Caudate nucleus (tissue), 63 donors: ENCODE measurements at places on chromosomes 11 and 22.

DNA sequence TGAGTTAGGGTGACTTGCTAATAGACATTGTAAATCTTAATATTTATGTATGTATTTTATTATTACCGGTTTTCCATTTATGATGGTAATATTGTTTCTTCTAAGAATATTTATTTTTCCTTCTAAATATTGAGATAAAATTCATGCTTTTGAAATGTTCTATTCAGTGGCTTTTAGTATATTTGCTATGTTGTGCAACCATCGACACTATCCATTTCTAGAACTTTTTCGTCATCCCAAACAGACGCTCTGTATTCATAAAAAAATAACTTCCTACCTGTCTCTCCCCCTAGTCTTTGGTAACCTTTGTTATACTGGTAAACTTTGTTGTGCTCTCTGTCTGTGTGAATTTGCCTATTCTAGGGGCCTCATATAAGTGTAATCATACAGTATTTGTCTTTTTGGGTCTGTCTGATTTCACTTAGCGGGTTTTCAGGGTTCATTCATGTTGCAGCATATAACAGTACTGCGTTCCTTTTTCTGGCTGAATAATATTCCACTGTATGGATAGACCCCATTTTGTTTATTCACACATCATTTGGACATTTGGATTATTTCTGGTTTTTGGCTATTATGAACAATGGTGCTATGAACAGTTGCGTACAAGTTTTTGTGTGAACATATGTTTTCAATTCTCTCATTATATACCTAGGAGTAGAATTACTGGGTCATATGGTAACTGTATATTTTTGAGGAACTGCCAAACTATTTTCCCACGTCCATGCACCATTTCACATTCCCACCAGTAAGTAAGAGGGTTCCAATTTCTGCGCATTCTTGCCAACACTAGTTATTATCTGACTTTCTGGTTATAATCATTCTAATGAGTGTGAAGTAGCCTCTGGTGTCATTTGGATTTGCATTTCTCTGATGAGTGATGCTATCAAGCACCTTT lies 15.9 kb downstream of the NEAT1 start:
- no peak for DNase-seq

- DNase-seq, result peak; percentile 62
Measured at GRCh38 chr11:118605116-118605867, 2.1 kb upstream of the PHLDB1 start.

GRCh38 chr11:14969901-14970323 lies 2.2 kb downstream of the CALCA start:
- no peak for DNase-seq

DNA sequence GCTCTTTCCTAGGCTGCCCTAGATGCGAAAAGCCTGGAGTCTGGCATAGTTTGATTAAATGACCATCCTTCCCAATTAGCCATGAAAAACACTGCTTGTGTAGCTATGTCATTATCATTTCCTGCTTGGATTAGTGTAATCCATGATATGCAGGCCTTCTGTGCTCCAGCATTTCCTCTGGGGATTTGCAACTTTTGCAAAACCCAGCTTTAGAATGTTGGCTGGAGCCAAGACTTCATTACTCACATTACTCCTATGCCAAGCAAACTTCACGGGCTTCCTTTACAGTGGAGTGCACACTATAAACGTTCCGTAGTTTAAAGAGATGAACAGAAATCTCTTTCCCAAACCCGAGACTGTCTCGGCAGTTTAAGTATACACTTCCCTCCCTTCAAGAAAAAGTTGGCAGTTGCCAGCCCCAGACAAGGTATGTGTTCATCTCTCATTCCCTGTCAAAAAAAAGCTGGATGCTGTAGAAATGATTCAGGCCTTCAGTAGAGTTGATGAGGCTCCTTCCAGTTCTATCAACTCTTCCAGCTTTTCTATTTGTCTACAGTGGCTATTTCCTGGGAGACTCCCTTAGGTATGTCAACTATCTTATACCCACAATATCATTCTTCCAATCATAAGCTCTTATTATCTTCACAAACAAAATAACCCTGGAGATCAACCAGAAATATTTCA lies 180.0 kb downstream of the MAML2 start:
- DNase-seq, result no peak

GRCh38 chr11:9138133-9138453 lies 46.7 kb upstream of the SCUBE2 start:
- no peak for DNase-seq

GRCh38 chr11:70736937-70737640 lies 338.8 kb downstream of the CTTN start:
- no peak for DNase-seq

DNA sequence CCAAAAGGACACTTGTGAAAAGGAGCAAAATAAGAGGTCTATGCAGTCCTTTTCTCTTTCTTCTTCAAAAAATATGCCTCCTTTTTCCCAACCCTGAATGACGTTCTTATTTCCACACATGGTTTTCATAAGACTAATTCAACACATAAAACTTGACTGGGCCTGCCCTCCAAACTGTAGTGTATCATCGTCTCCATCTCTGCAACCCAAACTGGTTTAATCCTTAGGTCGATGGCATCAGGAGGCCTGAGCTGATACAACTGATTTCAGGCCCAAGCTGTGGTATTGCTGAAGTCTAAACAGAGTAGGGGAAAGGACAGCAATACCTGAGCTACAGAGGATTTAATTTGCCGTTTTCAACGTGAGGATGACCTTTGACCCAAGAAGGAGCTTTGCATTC lies 130.0 kb upstream of the MTNR1B start:
- DNase-seq, result no peak

- DNase-seq, result no peak
Measured at GRCh38 chr11:24391167-24391566, 105.7 kb upstream of the LUZP2 start.

GRCh38 chr11:110951037-110951949 lies 239.1 kb upstream of the ARHGAP20 start:
- DNase-seq, result no peak

GRCh38 chr11:80993536-80993935 lies 1552.7 kb upstream of the TENM4 start:
- no peak for DNase-seq

- DNase-seq, result peak; percentile 70
Measured at GRCh38 chr22:48702573-48703264, 1125.0 kb downstream of the BRD1 start.

DNA sequence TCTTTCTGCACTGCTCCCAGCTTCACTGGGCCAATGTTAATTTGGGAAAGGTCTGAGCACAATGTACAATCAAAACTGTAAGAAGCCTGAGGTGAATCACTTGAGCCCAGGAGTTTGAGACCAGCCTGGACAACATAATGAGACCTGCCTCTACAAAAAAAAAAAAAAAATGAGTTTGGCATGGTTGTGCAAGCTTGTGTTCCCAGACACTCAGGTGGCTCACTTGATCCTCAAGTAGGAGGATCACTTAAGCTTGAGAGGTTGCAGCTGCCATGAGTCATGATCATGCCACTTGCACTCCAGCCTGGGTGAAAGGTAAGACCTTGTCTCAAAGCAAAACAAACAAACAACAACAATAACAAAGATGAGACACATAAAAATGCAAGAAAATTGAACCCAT lies 38.6 kb upstream of the SC5D start:
- DNase-seq, result no peak

GRCh38 chr11:64103277-64103985 lies 62.5 kb downstream of the MACROD1 start:
- DNase-seq, result no peak

DNA sequence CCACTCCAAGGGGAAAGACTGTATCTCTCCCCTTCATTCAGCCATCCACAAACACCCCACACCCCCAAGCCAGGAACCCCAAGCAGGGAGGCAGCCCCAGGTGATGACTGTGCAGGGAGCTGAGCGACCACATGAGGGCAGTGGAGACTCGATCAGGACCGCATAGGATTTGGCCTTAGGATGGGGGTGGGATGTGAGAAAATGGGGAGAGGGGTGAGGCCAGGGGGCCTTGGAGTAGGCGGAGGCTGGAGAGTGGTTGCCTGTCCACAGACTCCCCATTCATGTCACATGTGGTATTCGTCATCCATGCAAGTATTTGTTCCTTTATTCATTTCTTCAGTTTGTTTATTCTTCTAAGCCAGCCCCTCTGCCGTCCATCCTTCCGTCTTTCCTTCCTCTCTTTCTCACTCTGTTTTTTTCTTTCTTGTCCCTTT lies 2.7 kb upstream of the RHOD start:
- DNase-seq, result no peak

GRCh38 chr11:126608658-126609057 lies 253.2 kb downstream of the ST3GAL4 start:
- DNase-seq, result no peak

GRCh38 chr22:33109514-33110430 lies 51.6 kb upstream of the SYN3 start:
- DNase-seq, result no peak

DNA sequence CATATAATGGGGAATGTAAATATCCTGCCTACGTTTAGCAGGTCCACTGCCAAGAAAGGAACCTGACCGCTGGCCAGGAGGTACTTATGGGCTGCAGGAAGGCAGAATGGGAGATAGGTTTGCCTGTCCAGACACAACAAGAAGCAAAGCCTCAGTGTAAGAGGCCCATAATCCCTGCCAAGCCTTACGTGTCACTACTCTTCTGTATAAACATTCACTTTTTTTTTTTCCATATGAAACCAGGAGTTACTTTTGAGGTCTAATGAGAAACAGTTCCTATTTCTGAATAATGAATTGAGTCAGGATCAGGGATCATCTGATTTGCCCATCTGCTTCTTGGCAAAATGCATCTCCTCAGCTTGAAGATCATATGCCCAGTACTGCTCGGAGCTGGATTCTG lies 230.2 kb downstream of the NTM start:
- DNase-seq, result no peak

- peak; percentile 72 for DNase-seq
Measured at GRCh38 chr11:68751331-68751856, at the start of gene TESMIN. TSS of gene TESMIN (minus strand) at chr11:68751520. CDS start at chr11:68750660, 860 bp downstream.

GRCh38 chr11:79371724-79372123 lies 69.1 kb downstream of the TENM4 start:
- DNase-seq, result no peak

GRCh38 chr11:46271875-46272815 lies 5.3 kb upstream of the CREB3L1 start:
- DNase-seq, result no peak

DNA sequence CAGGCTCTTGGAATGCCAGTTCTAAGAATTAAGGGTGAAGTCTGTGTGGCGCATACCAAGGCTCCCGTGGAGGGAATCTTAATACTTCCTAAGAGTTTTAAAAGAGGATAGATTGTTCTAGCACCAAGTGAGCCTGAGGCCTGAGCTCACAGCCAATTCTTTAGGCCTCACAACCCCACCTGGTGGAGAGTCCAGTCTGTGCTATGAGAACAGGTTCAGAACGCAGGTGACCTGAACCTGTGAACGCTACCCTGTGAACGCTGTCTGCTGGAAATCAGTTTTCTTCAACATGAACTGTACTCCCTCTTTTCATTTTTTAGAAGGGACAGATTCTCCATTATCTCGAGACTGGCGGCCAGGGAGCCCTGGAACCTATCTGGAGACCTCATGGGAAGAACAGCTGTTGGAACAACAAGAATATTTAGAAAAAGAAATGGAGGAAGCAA lies 43.2 kb upstream of the DLAT start:
- DNase-seq, result peak; percentile 17

- no peak for DNase-seq
Measured at GRCh38 chr11:10287140-10287539, 6.9 kb downstream of the SBF2 start.

- DNase-seq, result no peak
Measured at GRCh38 chr22:31836010-31836409, 82.2 kb downstream of the DEPDC5 start.

DNA sequence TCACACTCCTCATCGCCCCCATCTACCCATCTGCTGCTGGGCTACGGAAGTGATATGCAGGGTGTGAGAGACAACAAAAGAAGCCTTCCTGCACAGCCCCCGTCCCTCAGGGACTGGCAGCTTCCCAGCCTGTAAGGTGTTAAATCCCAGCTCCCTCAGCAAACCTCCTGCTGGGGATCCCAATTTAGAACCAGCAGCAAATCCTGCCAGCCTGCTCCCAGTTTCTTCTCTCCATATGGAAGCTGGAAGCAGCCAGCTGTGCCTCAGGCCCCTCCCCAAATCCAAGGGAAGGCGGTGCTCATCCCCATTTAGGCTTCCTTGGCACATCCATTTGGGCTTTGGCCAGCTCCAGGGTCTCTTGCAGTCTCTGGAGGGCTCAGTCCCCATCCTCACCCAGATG lies 47.5 kb downstream of the PAMR1 start:
- no peak for DNase-seq

DNA sequence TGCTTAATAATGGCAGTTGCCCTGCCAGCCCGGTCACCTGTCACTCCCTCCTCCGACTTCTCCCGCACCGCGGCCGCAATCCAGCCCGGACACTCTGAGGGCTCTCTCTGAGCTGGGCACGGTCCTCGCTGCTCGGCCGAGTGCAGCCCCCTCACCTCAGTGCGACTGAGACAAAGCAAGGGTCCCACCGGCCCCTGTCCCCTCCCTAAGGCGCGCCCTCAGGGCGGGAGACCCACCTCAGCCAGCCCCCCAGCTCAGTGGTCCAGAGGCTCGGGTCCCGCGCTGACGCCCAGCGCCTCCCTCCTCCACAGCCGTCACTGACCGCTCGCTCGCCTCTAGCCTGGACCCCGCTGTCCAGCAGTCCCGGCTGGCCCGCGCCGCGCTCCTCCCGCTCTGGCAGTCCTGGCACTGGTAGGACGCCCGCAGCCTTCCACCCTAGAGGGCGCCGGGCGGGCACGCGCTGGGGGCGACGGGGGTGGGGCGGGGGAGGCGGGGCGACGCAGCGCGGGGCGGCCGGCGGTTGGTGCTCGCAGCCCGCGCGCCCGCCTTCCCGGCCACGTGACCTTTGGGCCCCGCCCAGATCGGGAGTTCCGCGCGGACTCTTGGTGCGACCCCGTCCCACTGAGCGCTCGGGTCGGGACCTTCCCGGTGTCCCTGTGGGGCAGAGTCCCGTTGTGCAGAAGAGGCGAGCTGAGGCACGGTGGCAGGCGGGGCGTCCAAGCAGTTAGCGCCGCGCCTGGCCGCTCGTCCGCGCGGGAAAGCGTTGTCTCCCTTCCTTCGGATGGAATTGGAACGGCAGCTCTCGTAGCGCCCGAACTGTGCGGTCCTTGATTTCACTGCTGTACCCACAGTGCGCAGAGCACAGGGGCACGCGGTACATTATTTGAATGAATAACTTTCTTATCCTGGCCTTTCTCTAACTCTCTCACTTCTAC lies 7.8 kb upstream of the L3MBTL2 start:
- DNase-seq, result peak; percentile 65

DNA sequence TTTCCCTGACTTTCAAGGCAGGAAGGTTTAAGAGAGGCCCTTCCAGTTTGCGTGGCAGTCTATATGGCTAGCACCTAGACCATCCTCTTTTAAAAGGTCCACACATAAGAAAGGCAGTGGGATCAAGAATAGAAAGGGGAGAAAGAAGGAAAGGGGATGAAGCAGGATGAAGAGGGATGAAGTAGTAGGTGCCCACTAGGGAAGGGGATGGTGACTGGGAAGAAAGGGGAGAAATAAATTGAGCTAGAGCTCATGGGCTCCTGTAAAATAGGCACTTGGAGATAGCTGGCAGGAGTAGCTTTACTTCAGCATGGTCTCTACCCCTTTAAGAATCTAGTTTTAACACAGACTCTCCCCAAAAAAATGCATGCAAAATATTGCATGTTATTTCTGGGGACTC lies 41.5 kb downstream of the CADM1 start:
- no peak for DNase-seq

GRCh38 chr22:48098243-48098920 lies 1335.9 kb downstream of the TBC1D22A start:
- no peak for DNase-seq

GRCh38 chr11:121552154-121552553 lies 99.4 kb upstream of the SORL1-AS1 start:
- no peak for DNase-seq
